Astrocyte (in vitro differentiated cells and primary cell): ENCODE measurements at places on chromosomes 5 and 9.
A peak's percentile ranks its signal among the peaks of the same experiment; 100 is the strongest.

DNA sequence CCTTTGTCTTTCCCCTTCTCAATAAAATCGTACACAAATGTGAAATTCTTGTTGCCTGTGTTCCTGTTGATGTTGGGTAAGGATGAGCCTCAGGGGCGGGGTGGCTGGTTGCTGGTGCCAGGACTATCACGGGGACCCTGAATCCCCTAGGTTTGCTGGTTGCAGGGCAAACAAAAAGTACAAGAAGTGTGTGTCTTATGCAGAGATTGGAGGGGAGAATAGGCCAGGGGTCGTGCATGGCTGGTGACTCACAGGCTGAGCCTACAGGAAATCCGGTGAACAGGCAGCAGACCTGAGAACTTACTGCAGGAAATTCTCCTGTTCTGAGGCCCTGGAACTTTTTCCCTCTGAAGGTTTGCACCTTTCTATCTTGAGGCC, 5.5 kb downstream of the ANXA2R start:
- peak overlapping the region; percentile 45 for H3K4me3 ChIP-seq
- peak; percentile 77 for DNase-seq
- peak overlapping the region; percentile 71 for H3K27ac ChIP-seq
- H3K4me1 ChIP-seq = peaks cover 30% of the 10 kb centered on the region
- no peaks in the 10 kb centered on the region for H3K36me3 ChIP-seq

GRCh38 chr5:98128271-98128670, 645.2 kb upstream of the RGMB start:
- no peak overlapping the region for H3K27ac ChIP-seq
- no peaks in the 10 kb centered on the region for H3K36me3 ChIP-seq
- no peak overlapping the region for H3K4me3 ChIP-seq
- H3K4me1 ChIP-seq = no peaks in the 10 kb centered on the region
- DNase-seq = no peak

DNA sequence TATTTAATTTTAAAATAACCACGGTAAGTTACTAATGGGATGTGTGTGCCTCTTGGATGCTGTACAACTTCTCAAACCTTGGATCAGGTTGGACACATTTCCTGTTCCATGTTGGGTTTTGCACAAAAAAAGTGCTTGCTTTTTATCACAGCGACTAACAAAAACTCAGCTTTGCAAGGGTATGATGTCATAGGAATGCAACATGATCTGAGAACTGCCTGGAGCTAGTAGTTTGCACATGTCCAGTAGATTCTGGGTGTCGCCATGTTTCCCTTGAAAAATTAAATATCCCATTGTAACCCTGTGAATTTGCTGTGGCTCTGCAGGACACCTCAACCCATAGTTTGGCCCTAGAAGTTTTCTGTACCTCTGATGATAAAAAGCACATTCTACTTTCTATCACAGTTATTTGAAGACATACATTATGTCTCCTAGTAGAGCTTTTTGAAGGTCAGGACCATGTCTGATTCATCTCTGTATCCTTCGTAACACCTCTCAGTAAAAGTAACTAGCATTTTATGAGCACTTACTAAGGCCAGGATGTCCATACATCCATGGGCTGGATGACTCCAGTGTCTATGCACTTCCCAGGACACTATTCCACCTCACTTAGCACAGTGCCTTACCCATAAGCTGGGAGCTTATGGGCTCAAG, 11.5 kb upstream of the FRMPD1 start:
- no peak overlapping the region for H3K27ac ChIP-seq
- peaks cover 26% of the 10 kb centered on the region for H3K27me3 ChIP-seq
- H3K4me3 ChIP-seq = no peak overlapping the region
- no peaks in the 10 kb centered on the region for H3K4me1 ChIP-seq

GRCh38 chr9:35906923-35907699, 1.1 kb downstream of the HRCT1 start:
- no peaks in the 10 kb centered on the region for H3K27me3 ChIP-seq
- H3K4me1 ChIP-seq = peaks cover 46% of the 10 kb centered on the region
- DNase-seq = peak; percentile 82
- peak overlapping the region; percentile 18 for H3K4me3 ChIP-seq
- H3K27ac ChIP-seq = peak overlapping the region; percentile 91
- H3K36me3 ChIP-seq = no peaks in the 10 kb centered on the region

- H3K27me3 ChIP-seq = peaks cover 17% of the 10 kb centered on the region
- H3K4me1 ChIP-seq = peaks cover 9% of the 10 kb centered on the region
- no peak overlapping the region for H3K4me3 ChIP-seq
- no peaks in the 10 kb centered on the region for H3K36me3 ChIP-seq
Observed at GRCh38 chr9:98958271-98958984, 14.7 kb downstream of the COL15A1 start.

GRCh38 chr9:95017661-95018060, 291.2 kb downstream of the AOPEP start:
- peak overlapping the region; percentile 94 for H3K27ac ChIP-seq
- H3K27me3 ChIP-seq = no peaks in the 10 kb centered on the region
- no peak for DNase-seq
- H3K36me3 ChIP-seq = peaks cover 53% of the 10 kb centered on the region
